ENCODE measurements at places on chromosomes 5 and 9.

DNA sequence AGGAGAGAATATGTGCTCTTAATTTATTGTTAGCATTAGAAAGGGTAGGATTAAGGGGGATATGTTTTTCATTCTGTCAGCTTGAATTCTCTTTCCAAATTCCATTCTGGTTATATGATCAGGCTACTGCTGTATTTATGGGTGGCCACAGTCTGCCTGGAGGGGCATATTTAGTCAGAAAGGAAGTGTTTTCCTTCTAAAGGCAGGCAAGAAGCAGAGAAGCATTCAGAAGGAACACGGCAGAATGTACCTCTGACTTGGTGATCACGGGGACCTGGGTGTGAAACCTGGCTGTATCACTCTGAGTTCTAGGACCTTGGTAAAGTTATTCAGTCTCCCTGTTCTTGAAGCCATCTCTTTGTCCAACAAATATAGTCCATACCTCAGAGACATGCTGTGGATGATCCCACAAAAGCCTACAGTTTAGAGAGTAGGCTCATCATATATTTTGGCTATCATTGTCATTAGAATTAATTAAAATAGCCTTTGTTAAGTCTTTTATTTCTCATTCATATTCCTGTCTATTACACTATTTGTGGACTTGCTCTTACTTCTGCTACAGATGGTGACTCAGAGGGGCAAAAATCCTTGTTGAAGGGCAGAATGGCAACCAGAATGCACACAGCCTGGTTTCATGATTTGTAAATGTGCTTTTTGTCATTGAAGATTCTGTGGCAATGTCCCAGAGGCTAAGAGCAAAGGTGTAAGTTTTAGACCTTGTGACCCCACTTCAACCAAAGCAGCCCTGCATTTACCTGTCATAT is 2.7 kb downstream of the TNC start:
- DNase-seq, result no peak

DNA sequence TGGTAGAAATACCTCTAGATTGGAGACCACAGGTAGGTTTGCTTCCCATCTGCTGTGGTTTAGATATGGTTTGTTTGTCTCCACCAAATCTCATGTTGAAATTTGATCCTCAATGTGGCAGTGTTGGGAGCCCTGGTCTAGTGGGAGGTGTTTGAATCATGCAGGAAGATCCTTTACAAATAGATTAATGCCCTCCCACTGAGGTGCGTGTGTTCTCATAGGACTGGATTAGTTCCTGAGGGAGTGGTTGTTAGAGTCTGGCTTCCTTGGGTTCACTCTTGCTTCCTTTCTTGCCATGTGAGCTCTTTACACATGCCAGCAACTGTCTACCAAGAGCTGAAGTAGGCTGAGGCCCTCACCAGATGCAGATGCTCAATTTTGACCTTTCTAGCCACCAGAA is 391.1 kb upstream of the GRIA1 start:
- no peak for DNase-seq

DNA sequence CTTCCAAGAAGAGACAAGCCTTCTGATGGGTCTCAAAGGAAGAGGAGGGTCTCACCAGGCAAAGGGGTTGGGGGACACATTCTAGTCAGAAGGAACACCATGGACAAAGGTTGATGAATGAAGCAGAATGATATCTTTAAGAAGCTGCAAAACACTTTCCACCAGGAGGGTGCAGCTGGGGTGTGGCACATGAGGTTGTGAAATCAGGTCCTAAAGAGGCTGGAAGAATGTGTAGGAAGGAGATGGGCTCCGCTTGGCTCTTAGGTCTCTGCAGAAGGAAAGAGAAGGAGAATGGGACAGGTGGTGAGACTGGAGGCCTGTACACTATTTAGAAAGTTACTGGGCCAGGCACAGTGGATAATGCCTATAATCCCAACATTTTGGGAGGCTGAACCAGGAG is 328.6 kb downstream of the PDE4D start:
- DNase-seq, result no peak

DNA sequence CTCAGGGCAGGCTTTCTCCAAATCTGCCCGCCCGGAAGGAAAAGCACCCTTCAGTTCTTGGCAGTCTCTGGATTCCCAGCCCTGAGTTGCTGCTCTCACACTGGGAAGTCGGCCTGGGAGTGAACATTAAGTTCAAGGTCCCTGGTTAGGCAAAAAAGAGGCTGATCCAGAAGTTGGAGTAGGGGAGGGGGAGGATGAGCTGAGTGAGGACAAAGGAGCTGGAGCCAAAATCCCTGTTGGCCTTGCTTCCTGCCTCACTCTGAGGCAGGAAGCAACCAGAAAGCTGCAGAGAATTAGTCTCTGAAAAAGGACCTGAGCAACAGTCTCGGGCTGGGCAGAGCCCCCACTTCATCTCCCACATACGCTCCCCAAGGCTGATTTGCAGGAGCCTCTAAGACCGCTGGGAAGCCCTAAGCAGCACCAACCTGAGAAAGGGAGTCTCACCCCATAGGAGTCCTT is 15.0 kb upstream of the RPS14 start:
- no peak for DNase-seq

- DNase-seq, result no peak
These were observed 138.8 kb upstream of the NFIL3 start for GRCh38 chr9:91562416-91562815.

DNA sequence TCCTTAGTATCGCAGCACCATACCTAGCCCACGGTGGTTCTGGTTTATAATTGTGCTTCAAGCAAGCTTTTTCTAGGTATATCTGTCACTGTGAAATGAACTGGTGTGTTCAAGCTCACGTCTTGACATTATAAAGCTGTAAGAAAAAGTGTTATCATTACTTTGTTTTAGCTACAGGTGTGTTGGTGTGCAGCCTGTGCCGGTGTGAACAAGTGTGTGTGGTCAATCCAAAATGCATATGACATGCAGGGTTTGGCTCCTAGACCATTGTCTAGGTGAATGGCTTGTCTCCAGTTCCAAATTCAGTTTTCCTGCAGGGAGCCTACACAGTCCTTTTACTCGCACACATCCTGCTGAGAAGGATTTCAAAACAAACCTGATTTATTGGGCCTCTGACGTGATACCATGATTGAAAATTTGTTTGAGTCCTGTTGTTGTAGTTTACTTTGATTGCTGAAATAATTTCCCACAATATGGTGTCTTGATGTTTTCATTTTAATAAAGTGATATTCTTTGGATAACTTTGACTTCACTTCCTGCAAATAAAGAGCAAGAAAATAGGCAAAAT is 3.7 kb downstream of the LSM11 start:
- DNase-seq, result no peak

DNA sequence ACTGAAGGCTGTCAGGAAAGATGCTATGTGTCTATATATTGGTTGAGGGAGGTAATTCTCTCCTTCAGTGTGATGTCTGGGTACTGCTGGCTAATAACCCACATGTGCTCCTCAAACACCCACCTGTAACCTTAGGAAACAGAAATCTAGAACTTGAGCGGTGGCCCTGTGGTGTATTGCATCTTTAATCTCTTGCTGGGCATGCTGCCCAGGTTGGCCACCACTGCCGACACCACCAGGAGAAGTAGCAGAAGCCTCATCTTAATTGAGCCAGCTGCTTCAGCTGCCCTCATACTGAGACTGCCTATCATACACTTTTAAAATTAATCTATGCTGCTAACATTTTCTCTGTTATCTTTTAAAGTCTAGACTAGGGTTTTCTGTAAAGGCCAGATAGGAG is 103.5 kb upstream of the C5orf63 start:
- DNase-seq, result no peak

GRCh38 chr9:129235041-129235930 is 57.2 kb upstream of the IER5L start:
- DNase-seq, result no peak

- no peak for DNase-seq
These were observed 44.1 kb downstream of the PIK3R1 start for GRCh38 chr5:68259700-68260099.

GRCh38 chr9:133979921-133980863 is 11.9 kb downstream of the VAV2 start:
- no peak for DNase-seq

Measured in breast epithelium (tissue), 4 donors.